Dermis microvascular lymphatic vessel endothelial cell (primary cell): ENCODE measurements at places on chromosomes 16 and 17. TPM values are rescaled to one million over a fixed set of nuclear protein-coding genes. Genes with fewer than 3 reads are reported as not detected.

DNA sequence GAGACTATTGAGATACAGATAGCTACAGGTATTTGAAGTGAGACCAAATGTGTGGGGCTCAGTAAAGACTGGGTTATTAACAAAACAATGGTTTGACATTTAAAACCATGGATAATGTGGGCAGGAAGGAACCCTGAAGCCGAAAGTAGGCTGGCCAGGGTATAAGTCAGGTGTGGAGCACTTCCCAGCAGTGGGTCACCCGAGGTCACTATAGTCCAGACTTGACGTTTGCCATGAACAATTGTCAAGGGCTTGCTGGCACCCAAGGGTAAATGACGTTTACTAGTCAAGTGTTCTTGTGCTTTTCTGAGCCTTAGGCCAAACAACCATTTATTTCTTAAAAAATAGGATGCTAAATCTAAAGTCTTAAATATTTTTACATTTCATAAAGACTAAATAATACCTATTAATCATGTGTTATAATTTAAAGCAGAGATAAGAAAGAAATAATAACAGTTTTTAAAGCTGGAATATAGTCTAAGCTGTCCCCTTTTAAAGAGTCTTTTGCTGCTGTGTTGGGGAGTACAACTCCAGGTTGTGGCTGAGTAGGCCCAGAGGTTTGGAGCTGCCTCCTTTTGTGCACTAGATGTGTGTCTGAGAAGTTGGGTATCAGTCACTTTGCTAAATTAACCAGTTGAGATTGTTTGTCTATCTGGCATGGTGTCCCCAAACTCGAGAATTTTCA lies 15.7 kb downstream of the ALDH3A2 start:
- no peak for DNase-seq

DNA sequence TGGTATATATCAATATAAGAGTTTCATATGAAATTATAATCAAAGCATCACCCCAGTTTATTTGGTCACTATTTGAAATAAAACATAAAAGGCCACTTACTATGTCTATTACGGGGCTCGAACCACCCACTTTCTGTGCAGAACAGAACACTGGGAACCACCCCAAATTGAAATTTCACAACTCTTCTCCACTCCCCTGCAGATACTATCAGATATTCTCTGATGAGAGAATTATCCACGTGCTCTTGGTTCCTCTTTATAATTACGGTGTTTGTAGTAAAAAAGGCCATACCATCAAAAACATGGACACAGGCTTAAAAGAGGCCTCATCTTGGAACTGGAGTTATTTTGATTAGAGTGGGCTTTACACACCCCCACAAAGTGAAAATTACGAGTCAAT lies 82.8 kb downstream of the WDR59 start:
- no peak for DNase-seq

Gene KRTAP9-4
- total RNA-seq, result not detected in 2 replicates

Gene LRRC37A
- 0.51 and 1.7 TPM in 2 replicates for total RNA-seq
